Iris pigment epithelial cell (primary cell): ENCODE measurements at places on chromosomes 5 and 9.

DNA sequence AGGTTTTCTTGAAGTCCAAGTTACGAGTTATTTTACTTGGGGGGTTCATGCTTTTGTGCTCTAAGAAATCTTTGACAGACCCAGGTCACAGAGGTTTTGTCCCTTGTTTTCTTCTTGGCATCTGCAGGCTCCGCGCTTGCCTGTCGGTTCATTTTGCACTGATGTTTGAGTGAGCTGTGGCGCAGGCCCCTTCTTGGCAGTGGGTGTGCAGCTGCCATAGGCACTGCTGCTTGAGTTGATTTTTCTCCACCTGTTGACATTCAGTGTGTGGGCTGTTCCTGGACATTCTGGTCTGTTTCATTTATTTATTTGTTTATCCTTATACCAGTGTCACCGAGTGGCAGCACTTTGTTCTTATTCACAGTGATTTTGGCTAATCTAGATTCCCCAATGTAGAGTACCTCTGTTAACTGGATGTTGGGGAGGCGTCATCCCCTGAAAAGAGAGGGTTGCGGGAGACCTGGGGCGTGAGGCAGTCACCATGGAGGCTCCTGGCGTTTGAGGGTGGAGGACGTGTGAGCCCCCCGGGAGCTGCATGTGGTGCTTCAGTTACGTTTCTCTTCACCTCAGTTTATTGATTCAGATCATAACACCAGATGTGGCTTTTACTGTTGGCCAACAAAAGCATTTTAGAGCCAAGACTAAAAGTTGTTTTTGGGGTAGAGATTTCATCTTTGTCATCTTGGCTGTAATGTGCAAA is 121.4 kb upstream of the CACNA1B start:
- no peak for DNase-seq

- DNase-seq = no peak
Observed at GRCh38 chr9:114428466-114428865, 40.7 kb upstream of the AKNA start.

DNA sequence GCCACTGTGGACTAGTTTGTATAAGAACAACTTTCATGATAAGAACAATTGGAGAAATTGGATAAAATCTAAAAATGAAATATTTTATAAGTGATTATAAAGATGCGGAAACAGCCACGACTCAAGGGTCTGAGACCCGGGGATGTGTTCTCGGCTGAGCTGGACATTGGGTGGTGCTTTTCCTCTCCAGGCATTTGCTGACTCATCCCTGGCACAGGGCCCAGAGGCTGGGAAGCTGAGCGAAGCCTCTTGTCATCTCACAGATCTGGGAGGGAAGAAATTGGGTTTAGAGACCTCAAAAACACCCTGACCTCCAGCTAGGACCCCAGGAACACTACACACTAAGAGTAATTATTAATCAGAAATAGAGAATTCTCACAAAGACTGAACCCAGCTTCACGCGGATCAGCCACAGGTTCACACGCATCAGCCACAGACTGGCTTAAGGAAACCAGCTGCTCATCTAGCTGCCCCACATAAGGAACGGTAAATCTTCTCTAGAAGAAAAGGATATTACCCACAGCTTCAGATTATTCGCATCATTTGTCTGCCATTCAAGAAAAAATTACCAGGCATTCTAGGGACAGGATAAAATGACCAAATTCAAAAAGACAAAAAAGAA is 2.8 kb upstream of the OR2V1 start:
- DNase-seq = peak; percentile 87

DNA sequence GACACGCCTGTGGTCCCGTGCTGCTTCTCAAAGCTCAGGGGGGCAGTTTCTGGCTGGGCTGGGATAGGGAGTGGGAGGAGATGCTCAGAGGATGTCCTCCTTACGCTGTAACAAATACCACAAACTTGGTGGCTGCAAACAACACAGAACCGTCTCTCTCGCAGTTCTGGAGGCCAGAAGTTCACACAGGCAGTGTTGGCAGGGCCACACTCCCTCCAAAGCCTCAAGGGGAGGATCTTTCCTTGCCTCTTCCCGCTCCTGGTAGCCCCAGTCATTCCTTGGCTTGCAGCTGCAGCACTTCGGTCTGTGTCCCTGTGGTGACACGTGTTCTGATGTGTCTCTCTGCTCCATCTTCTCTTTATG is 10.4 kb upstream of the ORM1 start:
- no peak for DNase-seq

- DNase-seq = no peak
Observed at GRCh38 chr9:130662970-130663257, 1.5 kb upstream of the PRDM12 start.

DNA sequence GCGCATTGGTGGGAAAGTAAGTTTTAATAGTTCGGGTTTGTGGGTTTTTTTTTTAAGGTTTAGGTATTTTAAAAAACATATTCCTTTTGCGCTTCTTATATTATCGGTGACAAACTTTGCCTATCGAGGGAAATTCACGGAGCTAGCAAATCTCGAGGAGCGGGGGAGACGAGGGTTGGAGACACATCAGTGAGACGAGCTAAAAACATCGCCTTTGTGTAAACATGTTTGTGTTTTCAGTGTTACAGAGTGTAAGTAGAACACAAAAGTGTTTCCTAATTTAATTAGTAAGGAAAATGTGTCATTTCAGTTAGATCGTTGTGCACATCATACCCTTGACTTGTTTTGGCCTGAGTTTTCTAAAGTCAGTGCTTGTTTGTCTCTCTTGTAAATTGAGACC is 945 bp downstream of the BTF3 start:
- DNase-seq = no peak

DNA sequence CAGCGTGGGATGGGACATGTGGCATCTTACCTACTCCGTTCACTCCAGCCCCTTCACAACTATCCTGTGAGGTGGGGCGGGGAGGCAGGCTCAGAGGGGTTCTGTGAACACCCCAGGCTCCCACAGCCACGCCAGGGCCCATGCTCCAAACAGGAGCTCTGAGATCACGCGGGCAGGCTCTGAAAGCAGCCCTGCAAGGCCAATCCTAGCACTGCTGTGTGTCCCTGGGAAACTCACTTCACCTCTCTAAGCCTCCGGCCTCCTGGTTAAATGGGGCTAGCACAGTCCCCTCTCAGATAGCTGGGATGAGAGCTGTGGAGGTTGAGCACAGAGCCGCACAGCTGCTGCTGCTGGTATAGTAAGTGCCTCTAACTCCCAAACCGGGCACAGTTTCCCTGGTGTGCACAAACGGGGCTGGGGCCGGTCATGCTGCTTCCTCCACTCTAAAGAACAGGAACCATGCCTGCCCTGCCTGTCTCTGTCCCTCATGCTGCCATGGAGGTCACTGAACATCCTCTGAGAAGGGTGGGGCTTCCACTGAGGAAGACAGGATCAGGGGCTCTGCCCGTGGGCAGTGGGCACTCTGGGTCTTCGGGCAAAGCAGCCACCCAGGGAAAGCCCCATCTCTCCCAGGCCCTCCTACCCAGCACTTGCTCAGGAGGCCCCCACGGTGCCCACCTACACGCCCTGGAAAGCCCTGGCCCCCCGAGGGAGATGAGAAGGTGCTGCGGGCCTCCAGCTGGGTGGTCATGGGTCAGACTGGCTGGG is 13.0 kb upstream of the ASS1 start:
- DNase-seq = no peak

- DNase-seq = no peak
Observed at GRCh38 chr9:136602193-136602885, 56.5 kb upstream of the NOTCH1 start.

GRCh38 chr5:135398160-135398854 is 724 bp downstream of the MACROH2A1 start:
- DNase-seq = peak; percentile 48

DNA sequence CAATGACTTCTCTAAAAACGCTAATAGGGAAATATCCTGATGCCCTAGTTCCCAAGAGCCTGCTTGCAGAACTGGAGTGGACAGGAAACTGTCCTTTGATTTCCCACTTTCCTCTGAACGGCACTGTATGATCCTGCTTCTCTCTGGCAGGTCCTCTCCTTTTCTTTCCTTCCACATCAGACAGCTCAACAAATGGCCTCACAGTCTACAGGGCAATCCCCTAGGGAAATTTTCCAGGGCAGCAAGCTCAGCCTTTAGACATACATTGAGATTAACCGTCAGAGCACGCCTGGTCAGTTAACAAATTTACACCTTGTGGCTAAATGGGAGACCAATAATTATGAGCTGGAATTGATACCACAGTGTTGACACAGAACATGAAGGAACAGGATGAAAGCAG is 164.9 kb downstream of the SLC24A2 start:
- no peak for DNase-seq

- DNase-seq = peak; percentile 7
Observed at GRCh38 chr5:81904861-81905260, 67.0 kb upstream of the ATG10 start.

- DNase-seq = peak; percentile 87
Observed at GRCh38 chr9:20356403-20357036, 265.8 kb downstream of the MLLT3 start.

DNA sequence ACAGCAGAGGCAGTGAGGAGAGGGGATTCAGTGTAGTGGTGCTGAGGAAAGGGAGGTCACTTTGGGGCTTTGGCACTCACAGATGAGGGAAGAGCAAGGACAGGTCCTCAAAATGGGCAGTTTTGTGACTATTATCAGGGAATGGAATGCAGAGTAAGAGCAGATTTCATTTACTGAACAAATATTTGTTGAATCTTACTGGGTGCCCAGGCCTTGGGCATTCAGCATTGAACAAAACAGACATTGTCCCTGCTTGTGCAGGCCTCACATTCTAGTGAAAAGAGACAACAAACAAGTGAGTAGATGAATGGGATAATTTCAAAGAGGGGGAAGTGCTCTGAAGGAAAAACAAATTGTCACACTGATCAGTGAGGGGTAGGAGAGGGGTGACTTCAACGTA is 404.1 kb downstream of the DMRT2 start:
- DNase-seq = no peak

DNA sequence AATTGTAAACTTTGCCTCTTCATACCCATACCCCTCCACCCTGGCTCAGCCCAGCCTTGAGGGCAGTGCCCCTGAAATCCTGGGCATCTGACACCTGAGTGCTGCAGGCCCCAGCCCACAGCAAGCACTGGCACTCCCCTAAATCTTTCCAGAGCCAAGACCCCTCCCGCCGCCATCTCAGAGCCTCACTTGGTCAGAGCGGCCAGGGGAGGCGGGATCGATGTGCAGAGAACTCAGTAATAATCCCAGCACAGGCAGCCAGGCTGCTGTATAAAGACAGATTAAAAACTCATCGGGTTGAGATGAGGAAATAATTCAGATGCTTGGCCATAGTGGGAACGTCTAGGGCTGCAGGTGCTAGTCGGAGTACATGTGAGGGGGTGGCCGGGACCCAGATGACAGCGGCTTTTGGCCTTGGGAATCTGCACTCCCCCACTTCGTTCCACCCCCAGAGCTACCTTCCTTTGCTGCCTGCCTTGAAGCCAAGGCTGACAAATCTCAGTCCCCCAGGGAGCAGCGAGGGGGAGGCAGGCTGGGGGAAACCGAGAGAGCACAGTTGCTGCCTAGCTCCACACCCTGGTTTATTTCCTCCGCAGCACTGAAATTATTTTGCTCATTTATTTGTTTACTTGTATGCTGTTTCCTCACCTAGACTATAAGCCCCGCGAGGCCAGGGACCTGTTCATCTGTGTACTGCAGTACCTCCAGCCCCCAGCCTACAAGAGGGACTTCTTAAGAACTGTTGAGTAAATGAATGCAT is 19.5 kb upstream of the ARAP3 start:
- DNase-seq = no peak

DNA sequence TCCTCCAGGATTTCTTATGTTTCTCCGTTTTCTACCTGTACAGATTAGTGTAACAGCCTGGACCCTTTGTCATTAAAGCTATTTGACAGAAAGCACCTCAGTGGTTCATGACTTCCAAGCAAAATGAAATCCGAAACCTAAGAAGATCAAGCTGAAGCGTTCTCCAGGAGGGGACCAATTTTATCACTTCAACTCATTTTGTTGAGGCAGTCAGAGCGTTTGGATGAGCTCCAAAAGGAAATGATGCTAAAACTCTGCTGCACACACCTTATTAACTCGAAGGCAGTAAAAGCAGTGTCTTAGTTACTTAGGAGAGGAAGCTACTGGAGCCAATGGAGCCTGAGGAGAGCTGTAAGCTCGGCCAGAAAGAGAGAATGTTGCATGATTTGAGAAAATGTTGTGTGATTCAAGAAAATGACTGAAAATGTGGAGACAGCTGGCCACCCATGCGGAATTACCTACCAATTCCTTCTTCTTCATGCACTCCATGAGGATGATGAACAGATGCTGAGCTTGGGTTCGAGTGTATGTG is 346.7 kb upstream of the KLF9 start:
- no peak for DNase-seq
